ENCODE measurements at places on chromosomes 16 and 17.

GRCh38 chr16:86540894-86541293, 14.1 kb downstream of the MTHFSD start:
- peaks cover 58% of the 10 kb centered on the region for H3K36me3 ChIP-seq
- no peak overlapping the region for H3K27ac ChIP-seq

DNA sequence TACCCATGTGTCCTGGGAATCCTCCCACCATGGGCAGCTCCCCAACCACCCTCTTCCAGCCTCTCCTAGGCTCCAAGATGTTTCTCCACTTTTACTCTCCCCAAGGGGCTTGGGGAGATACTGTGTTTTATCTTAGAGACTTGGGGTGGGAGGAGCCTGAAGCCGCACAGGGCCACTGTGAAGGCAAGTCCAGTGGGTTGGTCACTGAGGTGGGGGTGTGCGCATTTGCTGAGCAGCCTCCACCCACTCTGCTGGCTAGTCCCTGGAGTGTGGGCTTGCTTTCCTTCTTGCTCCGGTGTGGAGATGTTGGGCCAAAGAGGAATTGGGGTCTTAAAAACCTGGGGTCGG, 4.1 kb upstream of the CLDN9 start:
- no peak for DNase-seq
- peaks cover 41% of the 10 kb centered on the region for H3K4me1 ChIP-seq
- no peak overlapping the region for H3K27ac ChIP-seq
- H3K36me3 ChIP-seq, result no peaks in the 10 kb centered on the region
- H3K27me3 ChIP-seq, result no peaks in the 10 kb centered on the region
- H3K4me3 ChIP-seq, result no peak overlapping the region

DNA sequence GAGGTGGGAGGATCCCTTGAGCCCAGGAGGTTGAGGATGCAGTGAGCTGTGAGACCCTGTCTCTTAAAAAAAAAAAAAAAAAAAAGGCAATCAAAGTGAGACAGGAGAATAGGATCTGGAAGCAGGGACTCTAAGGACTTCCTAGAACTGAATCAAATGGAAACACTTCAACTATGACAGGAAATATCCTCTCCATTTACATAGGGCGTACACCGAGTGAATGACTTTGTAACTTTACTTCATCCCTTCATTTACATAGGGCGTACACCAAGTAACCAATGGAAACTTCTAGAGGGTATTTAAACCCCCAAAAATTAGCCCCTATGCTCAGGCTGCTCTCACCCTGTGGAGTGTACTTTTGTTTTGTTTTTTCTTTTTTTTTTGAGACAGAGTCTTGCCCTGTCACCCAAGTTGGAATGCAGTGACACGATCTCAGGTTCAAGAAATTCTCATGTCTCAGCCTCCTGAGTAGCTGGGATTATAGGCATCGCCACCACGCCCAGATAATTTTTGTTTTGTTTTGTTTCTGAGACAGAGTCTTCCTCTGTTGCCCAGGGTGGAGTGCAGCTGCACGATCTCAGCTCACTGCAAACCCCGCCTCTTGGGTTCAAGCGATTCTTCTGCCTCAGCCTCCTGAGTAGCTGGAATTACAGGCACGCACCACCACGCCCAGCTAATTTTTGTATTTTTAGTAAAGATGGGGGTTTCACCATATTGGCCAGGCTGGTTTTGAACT, 9.6 kb upstream of the PRPSAP1 start:
- peaks cover 3% of the 10 kb centered on the region for H3K4me1 ChIP-seq
- no peak overlapping the region for H3K4me3 ChIP-seq
- DNase-seq, result no peak
- no peak overlapping the region for H3K27ac ChIP-seq
- no peaks in the 10 kb centered on the region for H3K27me3 ChIP-seq
- no peaks in the 10 kb centered on the region for H3K36me3 ChIP-seq

DNA sequence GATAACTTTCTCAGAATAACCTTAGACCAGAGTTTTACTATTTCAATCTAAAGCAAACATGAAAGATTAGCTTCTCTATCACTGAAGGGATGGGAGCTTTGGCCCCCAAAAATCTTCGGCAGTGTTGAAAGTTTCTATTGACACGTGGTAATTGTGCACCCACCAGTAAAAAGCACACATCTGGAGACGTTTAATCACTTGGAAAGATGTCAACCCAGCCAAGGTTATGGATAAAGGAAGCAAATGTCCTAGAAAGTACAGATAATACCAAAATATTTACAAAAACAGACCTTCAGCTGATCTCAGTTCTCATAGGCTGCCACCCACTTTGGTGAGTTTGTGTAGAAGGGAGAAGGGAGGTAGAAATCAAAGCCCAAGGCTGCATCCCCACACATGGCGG, 5.3 kb downstream of the MYCBPAP start:
- no peak overlapping the region for H3K27ac ChIP-seq
- H3K27me3 ChIP-seq, result peaks cover 5% of the 10 kb centered on the region
- no peak overlapping the region for H3K4me3 ChIP-seq
- no peak for DNase-seq
- no peaks in the 10 kb centered on the region for H3K36me3 ChIP-seq

Data from DND-41 (cell line).